ENCODE measurements at places on chromosomes 16 and 17.

- DNase-seq, result no peak
Observed at GRCh38 chr16:83312718-83313245, 495.0 kb upstream of the HSBP1 start.

GRCh38 chr17:1643999-1644492, 1.5 kb downstream of the SCARF1 start:
- no peak for DNase-seq

GRCh38 chr17:76076146-76076764, 1.7 kb downstream of the GALR2 start:
- DNase-seq, result no peak

DNA sequence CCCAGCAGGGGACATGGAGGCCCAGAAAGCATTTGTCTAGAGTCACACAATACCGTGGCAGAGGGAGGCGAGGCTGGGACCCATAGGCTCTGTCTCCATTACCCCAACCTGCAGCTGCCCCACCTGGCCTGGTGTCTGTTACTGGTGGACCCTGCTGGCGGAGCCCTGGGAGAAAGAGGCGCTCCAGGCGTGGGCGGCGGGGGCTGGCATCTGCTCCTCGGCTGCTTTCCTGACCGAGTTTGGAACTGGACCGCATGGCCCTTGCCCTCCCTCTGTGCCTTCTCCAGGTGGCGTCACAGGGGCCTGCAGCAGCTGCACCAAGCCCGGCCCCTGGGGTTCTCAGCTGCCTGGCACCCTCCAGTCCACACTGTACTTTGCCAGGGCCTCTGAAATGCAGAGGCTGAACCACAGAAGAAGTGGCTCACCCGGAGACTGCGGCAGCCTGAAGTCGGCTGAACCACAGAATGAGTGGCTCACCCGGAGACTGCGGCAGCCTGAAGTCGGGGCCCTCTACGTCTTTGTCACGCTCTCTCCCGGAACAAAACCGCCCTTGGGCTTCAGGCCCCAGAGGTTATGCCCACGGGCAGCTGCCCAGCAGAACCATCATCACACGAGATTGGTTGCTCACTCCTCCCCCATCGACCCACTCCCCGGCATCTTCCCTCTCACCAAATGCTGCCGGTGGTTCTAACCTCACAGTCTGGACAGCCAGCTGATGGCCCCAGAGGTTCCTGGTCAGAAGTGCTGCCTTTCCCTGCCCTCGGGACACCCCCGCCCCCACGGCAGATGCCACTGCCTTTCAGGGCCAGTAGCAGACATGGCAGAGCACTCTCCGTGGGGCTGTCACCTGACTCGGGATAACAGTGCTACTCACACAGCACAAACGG, 20.2 kb downstream of the CBFA2T3 start:
- peak; percentile 68 for DNase-seq

DNA sequence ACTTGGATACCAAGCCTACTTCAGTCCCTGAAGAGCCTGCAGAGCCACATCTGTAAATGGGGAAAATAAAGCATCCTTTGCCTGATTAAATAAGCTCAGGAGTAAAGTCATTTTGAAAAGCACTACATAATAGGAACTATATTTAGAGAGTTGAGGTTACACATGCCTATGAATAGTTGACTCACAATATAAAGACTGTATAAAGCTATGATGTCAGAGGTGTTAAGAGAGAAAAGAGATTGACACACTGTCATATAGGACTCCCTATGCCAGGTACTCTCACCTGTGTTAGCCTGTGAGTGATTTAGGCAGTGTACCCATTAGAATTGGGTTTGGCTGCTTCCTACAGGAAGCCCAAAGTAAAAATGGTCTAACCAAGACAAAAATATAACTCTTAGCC, 87.7 kb upstream of the CRHR1 start:
- DNase-seq, result no peak

GRCh38 chr16:75471723-75472633, 7.5 kb upstream of the TMEM170A start:
- peak; percentile 67 for DNase-seq

DNA sequence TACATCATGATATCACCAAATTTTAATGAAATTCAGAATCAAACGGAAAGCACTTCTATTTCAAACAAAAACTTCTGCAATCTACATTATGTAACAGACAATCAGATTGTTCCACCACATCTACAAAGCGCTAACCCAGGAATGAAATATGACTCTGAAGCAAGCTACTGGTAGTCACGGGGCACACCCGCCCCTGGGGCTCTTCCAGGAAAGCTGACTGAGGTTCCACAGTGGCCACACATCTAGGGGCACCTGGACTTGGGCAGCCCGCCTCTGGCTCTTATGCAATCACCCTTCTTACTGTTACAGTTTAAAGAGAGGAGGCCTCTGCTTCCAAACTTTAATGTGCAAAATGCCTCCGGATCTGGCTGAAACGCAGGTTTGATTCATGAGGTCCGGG, 27.5 kb downstream of the ZCCHC14 start:
- DNase-seq, result no peak

DNA sequence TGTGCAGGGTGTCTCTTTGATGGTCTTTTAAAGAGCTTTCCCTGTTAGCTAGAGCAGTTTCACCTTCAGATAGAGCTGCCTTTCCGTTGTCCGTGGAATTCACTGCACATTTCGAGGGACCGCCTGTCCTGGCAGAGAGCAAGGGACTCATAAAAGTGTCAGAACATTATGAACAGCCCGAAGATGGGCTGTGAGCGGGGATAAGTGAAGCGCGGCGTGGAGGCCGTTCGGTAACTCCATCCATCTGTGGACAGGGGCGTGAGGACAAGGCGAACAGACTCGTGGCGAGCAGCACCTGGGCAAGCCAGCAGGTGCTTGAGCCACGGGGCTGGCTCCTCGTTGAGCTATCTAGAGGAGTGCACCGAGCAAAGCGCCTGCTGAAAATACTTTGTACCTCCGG, 371.2 kb downstream of the MAF start:
- no peak for DNase-seq

GRCh38 chr16:81940781-81941560, 70.3 kb downstream of the SDR42E1 start:
- DNase-seq, result peak; percentile 70

GRCh38 chr16:24609740-24610415, 70.5 kb downstream of the RBBP6 start:
- peak; percentile 91 for DNase-seq

DNA sequence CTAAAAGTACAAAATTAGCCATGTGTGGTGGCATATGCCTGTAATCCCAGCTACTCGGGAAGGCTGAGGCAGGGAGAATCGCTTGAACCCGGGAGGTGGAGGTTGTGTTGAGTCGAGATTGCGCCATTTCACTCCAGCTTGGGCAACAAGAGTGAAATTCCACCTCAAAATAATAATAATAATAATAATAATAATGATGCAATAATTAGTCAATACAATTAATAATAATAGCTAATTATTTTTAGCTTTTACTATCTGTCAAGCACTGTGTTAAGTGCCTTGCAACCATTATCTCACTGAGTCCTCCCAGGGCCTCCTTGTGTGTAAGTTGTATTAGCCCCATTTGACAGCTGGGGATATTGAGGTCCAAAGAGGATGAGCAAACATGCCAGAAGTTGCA, 14.3 kb upstream of the HS3ST3A1 start:
- no peak for DNase-seq

DNA sequence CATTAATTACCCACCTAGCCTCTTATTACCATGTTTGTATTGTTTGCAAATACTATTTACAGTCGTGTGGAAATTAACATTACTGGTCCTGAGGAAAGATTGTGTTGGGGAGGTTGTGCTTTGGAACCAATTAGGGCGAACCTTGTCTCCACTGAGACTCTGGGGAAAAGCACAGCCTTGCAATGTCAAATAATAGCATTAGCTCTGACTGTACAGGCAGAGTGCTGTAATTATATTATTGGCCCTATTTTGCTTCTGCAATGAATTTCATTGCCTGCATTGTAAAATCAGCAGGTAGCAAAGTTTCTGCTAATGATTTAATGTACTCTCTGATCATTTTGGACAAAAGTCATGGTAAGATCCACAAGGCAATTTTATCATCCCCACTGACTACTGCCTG, 97.0 kb downstream of the WWOX start:
- no peak for DNase-seq

- DNase-seq, result no peak
Observed at GRCh38 chr17:35577830-35578196, 558 bp downstream of the PEX12 start.

DNA sequence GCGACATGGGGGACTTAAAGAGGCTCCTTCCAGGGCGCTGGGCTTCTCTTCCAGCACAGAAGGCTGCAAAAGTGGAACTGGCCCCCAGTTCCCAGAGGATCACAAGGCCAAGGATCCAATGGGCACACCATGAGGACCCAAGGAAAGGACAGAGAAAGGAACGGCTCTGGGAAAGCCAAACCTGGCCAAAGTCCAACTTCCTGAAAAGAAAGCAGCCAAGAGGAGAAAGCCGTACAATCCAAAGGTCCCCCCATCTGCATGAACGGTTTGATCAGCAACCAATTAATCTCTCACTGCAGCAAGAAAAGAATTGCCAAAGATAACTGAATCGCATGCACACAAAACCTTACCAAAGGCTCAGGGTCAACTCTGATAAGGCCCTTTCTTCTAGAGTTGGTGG, 19.8 kb upstream of the ICAM2 start:
- no peak for DNase-seq

GRCh38 chr16:80682421-80683070, 121.9 kb downstream of the CDYL2 start:
- DNase-seq, result no peak

DNA sequence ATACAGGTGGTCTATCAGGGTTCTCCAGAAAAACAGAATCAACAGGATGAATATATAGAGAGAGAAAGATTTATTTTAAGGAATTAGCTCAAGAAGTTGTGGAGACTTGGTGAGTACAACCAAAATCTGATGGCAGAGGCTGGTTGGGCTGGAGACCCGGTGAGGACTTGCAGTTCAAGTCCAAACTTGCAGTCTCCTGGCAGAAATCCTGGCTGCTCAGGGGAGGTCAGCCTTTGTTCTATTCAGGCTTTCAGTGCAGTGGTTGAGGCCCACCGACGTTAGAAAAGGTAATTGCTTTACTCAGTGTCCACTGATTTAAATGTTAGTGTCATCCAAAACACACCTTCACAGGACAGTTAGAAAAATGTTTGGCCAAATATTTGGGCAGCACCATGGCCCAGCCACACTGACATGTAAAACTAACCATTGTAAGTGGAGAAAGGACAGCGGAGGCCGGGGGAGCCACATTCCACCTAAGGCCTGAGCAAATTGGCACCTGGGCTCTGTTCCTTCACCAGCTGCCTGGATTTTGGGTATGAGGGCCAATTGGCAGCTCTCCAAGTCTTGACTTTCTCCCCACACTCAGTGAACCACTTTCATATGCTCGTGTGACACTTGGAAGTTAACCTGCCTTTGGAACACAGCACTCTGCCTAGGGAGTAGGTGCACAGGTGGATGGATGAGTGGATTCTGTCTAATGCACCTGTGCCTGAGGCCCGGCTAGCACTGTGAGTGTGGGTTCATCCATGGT, 54.7 kb downstream of the CACNG5 start:
- peak; percentile 50 for DNase-seq

GRCh38 chr16:31179219-31179746, 656 bp upstream of the FUS start:
- DNase-seq, result no peak

GRCh38 chr17:68809148-68809547, 146.0 kb downstream of the ABCA8 start:
- DNase-seq, result no peak

- DNase-seq, result no peak
Observed at GRCh38 chr17:16511593-16511992, 19.6 kb upstream of the LRRC75A start.

GRCh38 chr17:57512258-57512657, 232.8 kb downstream of the CCDC182 start:
- peak; percentile 38 for DNase-seq

DNA sequence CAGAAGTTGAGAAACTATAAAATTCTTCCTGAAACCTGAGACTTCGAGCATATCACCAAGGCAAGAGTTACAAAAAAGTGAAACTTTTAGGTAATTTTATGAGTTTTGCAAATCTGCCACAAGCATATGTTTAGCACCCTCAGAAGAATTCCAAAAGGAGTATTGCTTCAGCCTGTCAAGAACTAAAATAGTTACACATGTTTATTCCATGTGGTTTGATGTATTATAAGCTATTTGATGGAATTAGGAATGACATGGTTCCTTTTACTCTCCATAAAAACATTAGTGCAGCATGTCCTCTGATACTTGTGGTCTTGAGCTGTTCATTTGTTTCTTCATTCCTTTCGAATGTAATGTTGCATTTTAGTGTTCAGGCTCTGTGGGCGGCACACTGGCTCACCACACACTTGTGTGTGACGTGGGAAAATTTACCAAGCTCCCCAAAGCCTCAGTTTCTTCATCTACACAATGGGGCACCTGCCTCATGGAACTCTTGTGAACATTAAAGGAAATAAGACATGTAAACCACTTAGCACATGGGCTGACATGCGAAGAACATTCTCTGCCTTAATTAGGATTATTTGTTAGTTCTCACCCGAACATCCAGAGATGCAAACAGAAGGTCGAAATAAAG, 204.2 kb upstream of the FOXF1 start:
- no peak for DNase-seq

DNA sequence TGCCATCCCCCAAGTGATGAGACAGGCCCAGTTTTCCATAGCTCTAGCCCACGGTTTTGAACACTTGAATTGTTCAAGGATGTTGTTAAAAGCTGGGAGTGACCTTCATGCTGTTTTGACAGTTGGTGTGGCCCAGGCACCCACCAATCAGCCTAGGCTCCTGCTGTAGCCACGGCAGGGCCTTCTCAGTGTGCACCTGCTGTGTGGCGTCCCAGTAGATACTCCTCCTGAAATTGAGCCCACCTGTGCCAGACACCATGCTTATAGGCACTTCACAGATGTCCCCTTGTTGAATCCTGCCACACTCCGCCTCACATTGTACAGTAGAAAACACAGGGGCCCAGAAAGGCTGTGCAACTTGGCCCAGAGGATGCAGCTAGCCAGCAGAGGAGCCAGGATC, 86.4 kb downstream of the SOCS1 start:
- DNase-seq, result peak; percentile 81

DNA sequence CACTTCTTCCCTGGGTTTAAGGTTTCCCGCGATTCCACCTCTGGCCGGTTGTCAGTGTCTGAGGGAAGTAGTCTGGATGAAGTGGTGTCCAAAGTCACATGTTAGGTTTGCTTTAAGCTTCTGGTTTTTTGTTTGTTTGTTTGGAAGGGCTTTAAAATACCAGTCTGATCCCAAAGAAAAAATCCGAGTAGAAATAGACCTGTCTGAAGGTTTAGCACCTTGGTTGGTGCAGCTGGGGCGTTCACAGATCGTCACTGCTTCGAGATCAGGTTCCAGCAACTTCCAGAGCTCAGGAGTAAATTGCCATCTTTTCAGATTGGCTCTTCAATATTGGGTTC, 567 bp downstream of the TMEM97 start:
- DNase-seq, result peak; percentile 45

GRCh38 chr17:33261820-33262219, 31.3 kb downstream of the ASIC2 start:
- DNase-seq, result no peak

GRCh38 chr17:65537845-65538674, 23.4 kb downstream of the AXIN2 start:
- DNase-seq, result no peak

- DNase-seq, result no peak
Observed at GRCh38 chr17:32348483-32348800, 1.5 kb upstream of the ZNF207 start.
